ENCODE measurements at places on chromosomes 7 and 10.

DNA sequence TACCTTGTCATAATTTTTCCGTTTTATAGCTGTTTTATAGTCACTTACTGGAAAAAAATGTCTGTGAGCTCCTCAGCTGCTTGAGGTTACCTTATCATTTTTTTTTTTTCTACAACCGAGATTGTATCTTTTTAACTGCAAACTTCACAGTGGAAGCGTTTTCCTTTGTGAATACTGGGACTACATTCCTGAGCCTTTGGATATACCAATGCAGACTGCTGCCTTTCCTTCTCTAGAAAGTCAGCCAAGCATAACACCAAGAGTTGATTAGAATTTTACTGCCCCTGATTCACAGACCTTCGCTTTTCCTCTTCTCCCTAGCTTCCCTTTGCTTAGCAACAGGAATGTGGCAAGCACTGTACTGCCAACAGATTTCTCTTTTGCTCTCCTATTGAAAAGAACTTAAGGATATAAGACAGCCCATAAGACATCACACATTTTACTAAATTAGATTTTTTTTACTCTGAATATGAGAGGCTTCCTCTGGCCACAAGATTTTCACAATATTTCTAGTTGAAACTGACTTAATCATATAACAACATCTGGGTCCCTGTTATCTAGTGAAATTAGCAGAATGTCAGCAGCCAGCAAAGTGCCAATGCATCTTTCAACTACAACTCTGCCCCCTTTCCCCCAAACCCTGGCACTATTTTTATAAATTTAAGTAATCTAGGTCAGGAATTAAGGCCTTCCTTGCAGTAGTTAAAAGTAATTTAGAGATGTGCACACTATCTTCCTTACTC is 170.6 kb downstream of the PRKG1 start:
- DNase-seq: peak; percentile 31

GRCh38 chr7:91397612-91398011 is 133.4 kb downstream of the FZD1 start:
- no peak for DNase-seq

- no peak for DNase-seq
These were observed 32.9 kb downstream of the PHTF2 start for GRCh38 chr7:77831481-77831880.

DNA sequence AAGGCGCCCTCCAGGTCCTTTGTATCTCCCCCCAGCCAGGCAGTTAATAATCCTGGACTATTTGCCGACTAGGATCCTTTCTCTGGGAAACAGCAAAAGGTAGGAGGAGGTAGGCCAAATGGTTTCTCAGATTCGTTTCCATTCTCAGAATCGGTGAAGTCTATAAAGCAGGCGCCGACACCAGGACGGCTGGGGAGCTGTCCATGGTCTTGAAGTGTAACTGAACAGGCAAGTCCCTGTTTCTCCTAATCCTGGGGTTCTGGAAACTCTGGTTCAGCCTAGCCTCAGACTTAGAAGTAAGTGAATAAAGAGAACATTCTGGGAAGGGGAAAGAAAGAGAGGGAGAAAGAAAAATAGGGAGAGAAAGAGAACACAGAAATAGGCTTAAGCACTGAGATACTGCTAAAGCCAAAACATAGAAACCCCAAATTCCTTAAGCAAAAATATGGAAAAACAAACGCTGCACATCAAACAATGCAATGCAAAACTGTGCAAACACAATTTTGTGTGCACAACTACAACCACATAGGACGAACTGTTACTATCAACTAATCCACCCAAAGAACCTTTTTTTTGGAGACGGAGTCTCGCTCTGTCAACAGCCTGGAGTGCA is 11.1 kb upstream of the INA start:
- DNase-seq: peak; percentile 64

- DNase-seq: no peak
These were observed 41.7 kb downstream of the DNAJC1 start for GRCh38 chr10:21961847-21962246.

- DNase-seq: no peak
These were observed 232.1 kb downstream of the FZD1 start for GRCh38 chr7:91496251-91496820.

GRCh38 chr10:10294881-10295529 is 722.7 kb upstream of the CELF2 start:
- DNase-seq: no peak

DNA sequence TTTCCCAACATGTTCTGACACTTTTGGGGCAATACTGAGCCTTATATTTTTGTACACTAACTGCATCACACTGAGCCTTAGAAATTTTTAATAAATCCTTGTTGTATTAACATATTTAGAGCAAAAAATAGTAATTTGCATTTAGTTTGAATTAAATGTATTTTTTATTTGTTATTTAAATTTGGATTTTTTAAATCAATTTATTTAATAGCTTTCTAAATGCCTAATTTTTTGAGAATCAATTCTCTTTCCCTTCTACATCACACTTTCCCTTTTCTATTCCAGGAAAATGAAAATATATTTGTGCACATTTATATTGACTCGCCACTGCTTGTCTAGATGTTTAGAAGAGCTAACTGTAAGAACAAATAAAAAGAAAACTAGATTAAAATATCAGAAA is 414.6 kb upstream of the POM121L12 start:
- DNase-seq: no peak

DNA sequence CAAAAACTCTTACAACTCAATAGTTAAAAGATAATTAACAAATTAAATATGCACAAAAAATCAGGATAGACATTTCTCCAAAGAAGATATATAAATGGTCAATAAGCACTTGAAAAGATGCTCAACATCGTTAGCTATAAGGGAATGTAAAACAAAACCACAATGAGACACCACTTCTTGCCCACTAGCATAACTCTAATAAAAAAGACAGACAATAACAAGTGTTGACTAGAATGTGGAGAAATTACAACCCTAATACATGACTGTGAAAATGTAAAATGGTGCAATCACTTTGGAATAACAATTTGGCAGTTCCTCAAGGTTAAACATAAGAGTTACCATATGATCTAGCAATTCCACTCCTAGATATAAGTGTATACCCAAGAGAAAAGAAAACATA is 74.3 kb upstream of the PCGF5 start:
- no peak for DNase-seq

DNA sequence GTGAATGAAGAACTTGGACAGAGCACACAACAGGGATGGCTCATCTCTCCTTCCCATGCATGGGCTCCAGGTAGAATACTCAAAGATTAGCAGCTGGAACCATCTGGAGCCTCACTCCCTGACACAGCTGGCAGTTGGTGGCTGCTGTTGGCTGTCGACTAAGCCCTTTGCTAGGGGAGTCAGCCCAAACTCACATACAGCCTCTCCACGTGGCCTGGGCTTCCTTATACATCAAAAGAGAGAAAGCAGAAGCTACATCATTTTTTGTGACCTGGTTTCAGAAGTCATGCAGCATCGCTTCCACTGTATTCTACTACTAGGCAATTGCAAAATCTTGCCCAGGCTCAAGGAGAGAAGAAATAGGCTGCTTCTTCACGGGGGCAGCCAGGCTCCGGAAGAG is 24.4 kb downstream of the ASNS start:
- no peak for DNase-seq

DNA sequence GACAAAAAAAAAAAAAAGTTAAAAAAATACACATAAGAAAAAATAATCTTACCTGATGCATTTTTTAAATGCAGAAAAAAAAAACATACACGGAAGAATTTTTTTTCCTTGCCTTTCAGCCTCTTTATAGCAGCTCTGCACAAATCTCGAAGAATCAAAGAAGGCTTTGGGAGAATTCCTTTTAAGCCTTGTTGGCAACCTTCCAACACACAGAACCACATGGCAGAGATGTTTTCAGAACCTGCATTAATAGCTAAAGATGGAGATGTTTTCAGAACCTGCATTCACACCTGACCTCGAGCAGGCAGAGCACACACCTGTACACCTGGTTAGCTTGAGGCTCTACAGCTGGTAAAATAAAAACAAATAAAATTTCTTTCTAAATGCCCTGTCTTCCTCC is 65.6 kb downstream of the DOCK4 start:
- DNase-seq: no peak

DNA sequence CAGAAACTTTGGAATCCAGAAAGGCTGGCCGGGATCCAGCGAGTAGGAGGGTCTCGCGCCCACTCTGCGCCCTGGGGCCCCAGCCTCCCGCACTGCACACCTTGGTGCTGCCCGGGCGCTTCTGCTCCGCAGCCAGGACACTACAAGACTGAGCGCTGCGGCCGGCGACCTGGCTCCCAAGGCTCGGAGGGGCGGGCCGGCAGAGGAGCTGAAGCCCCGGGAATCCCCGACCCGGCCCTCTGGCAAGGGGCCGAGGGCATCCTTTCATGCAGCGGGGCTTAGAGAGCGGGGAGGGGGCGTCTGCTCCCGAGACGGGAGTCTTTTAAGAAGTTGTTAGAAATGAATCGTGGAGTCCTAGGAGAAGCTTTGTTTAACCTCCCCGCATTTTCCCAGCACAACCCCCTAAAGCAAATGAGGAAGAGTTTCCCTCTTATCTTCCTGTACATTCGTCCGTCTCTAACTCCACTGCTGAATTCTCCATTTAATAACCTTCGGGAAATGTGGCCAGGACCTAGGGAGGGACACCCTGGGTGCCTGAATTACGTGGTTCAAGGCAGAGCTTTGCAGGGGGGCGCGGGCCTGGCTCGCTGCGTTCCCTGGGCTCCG is 1.1 kb downstream of the VWC2 start:
- DNase-seq: peak; percentile 10

DNA sequence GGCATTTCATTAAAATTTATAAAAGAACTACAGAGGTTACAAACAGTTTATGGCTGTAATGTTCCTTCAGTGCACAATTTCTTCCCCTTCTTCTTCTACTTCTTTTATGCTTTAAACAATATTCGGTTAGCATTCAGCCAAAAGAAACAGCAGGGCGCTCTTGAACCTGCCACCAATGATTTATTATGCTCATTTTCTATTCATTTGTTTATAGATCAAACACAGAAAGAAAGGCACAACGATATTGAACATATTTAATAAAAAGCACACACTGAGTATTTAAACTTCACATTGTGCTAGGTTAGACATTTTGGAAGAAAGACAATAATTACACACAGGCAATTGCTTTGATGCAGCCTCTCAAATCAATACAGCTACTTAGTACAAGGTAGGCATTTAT is 1025.8 kb upstream of the LRRN3 start:
- no peak for DNase-seq

GRCh38 chr10:59234816-59235429 is 58.5 kb downstream of the PHYHIPL start:
- DNase-seq: peak; percentile 7

- no peak for DNase-seq
These were observed 486.1 kb upstream of the NRP1 start for GRCh38 chr10:33820531-33820930.

GRCh38 chr10:62306663-62307062 is 38.0 kb upstream of the RTKN2 start:
- no peak for DNase-seq

GRCh38 chr10:119373294-119374102 is 166.1 kb downstream of the GRK5 start:
- no peak for DNase-seq

GRCh38 chr10:93963434-93963833 is 30.3 kb upstream of the PLCE1 start:
- no peak for DNase-seq

DNA sequence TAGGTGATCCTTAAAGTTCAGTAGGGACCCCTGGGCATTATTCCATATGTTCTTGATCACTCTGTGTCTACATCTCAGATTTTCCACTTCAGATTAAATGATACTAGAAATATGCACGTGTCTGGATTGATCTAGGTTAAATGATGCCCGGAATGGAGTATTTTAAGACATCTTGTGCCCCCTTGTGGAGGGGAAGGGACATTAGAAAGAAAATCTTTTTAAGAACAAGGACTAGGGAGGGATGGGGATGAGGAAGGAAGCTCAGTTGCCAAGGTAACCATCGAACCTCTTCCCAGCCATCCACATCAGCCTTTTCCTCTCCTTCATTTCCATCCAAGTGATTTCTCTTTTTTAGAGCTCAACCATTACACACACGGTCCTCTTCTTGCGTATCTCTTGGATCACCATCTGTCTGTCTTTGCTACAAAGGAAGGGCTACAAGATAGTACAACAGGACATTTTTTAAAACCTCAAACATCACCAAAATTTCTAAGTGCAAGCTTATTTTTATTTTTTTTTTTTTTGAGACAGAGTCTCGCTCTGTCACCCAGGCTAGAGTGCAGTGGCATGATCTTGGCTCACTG is 40.5 kb downstream of the PRSS2 start:
- peak; percentile 42 for DNase-seq

GRCh38 chr10:85917601-85918000 is 449.0 kb downstream of the GRID1 start:
- DNase-seq: no peak

GRCh38 chr10:62996516-62996915 is 136.6 kb upstream of the NRBF2 start:
- no peak for DNase-seq

DNA sequence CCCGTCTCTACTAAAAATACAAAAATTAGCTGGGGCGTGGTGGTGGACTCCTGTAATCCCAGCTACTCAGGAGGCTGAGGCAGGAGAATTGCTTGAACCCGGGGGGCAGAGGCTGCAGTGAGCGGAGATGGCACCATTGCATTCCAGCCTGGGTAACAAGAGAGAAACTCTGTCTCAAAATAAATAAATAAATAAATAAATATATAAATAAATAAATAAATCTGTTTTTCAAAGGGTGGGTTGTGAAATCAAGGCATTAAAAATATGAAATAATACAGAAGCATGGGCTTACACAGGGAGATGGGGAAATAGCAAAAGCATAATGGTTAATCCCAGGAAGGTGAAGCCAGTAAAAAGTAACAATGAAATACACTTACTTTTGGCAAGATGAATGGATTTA is 93.9 kb downstream of the LYZL2 start:
- DNase-seq: no peak

DNA sequence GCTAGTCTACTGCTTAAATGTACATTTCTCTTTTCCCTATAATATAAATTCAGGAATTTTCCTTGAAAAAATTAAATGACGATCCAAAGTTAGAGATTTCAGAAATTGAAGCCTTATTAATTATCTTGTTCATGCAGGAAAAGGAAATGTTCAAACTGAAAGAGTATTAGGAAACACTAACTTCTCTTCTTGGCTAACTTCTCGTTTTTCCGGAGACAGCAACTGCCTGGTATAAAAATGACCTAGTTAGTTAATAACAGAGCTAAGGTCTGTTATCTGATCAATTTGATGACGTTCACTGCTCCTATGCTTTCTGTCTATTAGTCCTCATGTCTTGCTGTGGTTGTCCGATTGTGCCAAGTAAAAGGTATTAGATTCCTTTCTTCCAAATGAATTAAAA is 212.5 kb downstream of the DGKB start:
- DNase-seq: no peak

DNA sequence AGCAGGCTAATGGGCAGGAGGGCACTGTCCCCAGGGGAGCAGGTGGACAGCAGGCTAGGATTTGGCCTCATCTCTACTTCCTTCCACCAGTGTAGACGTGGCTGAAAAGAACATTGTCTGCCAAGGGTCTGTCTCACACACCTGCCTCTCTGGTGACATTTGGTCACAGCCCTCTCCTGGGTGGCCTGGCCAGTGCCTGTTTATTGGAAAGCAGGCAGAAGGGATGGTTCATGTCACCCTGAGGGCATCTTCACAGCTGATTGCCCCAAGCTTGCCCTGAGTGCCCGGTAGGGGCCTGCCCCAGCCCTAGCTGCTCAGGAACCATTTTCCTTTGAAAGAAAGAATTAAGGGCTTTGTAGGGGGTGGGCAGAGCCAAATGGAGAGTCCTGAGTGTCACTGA is 138.7 kb downstream of the C10orf105 start:
- no peak for DNase-seq

GRCh38 chr10:75852851-75853484 is 421.5 kb downstream of the LRMDA start:
- peak; percentile 9 for DNase-seq

Data from AG08396 (cell line).